ENCODE measurements at places on chromosomes 16 and 17.

DNA sequence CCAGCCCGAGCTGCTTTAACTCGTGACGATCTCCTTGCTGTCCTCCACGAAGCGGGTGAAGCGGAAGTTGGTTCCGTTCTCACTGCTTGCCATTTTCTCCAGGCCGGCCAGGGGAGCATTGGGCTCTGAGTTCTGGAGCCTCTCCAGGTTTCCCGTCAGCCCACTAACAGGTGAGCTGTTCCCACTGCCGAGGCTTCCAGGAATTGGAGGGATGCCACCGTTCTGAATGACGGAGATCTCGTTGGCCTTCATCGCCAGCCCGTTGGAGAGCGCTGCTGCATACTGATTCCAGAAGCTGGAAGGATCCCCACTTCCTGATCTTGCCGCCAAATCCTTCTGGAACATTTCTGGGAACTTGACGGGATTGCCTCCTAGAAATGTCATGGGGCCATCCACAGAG is 14.0 kb downstream of the SALL1 start:
- no peak for DNase-seq

DNA sequence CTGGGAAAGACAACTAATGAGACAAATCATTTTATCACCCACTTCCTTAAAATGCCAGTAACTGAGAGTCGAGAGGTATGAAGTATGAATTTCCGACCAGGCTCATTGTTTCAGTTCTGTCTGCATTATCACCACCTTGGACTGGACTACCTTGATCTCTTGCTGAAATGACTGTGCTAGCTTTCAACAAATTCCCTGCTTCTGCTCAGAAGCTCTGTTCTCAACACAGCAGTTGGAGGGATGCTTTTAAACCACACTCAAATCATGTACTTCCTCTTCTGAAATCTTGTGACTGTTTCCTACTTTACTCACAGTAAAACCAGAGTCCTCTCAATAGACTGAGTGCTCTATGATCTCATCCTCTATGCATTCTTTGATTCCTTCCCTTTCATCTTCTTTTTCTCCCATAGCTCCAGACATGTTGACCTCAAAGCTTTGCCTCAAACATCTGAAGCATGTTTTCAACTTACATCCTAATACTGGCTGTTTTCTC is 195.8 kb downstream of the KCNJ2 start:
- DNase-seq = peak; percentile 71

- no peak for DNase-seq
These were observed 156.3 kb downstream of the MSI2 start for GRCh38 chr17:57412520-57413096.

- no peak for DNase-seq
These were observed 4.4 kb downstream of the LITAF start for GRCh38 chr16:11582157-11582814.

DNA sequence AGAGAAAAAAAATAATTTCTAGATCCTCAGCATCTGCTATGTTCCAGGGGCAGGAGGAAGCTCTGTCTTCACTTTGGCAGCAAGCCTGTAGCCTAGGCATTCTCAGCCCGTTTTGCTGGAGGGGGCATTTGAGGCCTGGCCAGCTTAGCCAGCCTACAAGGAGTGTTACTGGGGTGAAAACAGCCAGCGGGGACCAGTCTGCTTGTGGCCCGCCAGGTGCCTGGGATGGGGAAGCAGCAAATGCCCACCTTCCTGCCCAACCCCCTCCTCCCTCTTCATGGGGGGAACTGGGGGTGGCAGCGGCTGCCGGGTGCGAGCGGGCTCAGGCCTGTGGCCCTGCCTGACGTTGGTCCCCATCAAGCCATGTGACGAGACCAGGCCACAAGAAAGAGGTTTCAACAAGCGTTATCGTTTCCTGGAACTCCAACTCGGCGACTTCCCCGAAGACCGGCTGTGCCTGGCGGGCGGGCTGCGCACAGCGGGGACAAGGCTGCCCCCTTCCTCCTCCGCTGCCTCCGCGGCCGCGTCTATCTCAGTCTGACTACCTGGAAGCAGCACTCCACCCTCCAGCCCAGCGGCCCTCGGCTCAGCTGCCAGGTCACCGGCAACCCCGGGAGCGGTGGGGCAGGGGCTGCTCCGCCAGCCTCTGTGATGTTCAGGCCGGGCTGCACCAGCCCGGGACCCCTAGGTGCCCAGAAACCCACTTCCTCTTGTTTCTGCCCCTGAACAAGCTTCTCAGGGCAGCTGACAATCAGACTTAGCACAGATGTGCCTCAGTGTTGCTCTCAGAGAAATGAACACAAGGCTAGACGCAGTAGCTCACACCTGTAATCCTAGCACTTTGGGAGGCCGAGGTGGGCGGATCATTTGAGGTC is 22.9 kb downstream of the SOCS1 start:
- no peak for DNase-seq

GRCh38 chr17:12928736-12929135 is 89.1 kb downstream of the ELAC2 start:
- DNase-seq = peak; percentile 24

GRCh38 chr17:67994817-67995569 is 1.3 kb downstream of the C17orf58 start:
- peak; percentile 86 for DNase-seq

DNA sequence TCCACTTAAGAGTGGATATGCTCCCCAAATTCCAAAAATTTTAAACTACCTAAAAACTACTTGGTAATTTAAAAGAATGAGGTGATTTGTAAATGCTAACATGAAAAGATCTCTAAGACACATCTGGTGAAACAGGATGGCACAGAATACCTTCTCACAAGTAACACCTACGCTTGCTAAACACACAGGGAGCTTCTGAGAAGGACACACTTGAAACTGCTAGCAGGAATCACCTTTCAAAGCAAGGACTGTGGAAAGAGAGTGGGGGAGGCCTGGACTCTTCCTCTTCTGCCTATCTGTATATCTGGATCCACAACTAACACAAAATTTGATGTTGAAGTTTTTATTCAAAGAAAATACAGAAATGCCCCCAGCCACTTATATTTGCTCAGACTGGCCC is 52.4 kb downstream of the CYTH1 start:
- no peak for DNase-seq

DNA sequence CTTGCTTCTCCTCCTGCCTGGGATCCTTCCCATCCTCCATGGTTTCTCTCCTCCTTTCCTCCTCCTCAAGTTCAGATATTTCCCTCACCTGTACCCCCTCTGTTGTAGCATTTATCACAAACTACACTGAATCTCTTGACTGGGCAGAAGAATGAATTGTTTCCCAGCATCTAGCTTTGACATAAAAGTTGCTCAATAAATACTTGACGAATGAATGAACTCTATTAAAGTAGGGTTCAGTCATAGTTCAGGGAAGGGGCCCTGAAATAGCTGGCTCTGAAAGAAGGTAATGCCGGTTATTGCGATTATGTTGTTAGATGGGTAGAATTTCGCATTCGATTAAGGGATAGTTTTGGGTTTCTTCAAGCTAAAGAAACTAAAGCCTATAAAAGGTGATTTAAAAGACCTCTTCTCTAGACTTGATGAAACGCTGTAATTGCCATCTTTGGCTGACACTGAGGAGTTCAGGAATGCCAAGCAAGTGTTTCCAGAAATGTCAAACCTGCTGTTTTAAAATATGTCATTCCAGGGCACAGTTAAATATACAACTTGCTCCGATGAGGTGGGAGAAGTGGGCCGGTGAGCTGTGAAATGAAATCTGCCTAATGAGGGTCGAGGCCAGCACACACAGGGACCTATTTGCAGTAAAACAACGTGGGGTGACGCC is 1.0 kb upstream of the CPD start:
- DNase-seq = no peak

GRCh38 chr17:72365857-72366414 is 245.1 kb downstream of the SOX9 start:
- no peak for DNase-seq

GRCh38 chr16:54174750-54175149 is 111.8 kb downstream of the IRX3 start:
- DNase-seq = no peak

GRCh38 chr17:78759203-78759968 is 22.7 kb downstream of the CYTH1 start:
- DNase-seq = no peak

DNA sequence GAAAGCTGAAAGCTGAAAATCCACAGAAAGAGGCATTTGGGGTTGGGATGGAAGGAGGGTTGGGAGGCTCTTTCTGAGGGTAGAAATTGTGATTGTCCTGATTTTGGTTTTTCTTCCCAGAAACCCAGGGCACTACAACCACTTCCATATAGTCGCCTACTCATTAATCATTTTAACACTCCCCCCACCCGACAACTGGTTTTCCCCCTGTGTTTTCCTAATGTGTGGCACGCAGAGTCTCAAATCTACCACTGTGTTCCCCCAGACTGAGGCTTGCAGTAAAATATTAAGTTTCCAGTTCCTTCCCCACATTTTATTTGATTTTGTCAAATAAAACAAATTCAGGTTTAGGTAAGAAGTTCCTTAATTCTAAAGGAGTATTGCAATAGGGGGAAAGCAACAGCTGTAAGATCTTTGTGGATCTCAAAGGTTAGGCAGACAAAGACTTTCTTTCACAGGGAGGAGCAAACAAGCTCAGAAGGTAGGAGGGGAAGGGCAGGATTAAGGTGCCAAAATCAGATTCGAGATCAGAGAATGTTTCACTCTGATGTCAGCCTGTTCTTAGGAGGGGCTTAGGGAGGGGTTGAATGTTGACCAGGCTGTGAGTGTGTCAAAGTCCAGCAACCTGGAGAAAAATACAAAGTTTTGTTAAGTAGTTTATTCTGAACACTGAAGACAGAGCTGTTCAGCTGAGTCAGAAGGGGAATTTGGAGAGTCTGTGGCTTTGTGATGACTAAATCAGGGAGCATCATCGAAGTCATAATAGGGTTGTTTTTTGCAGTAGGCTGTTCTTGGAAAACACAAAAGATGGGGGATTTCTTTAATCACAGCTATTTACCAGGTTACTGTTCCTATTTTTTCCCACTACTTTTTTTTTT is 3.6 kb downstream of the ZNF267 start:
- peak; percentile 94 for DNase-seq

- DNase-seq = no peak
These were observed 207.1 kb downstream of the ZFHX3 start for GRCh38 chr16:72840631-72841381.

DNA sequence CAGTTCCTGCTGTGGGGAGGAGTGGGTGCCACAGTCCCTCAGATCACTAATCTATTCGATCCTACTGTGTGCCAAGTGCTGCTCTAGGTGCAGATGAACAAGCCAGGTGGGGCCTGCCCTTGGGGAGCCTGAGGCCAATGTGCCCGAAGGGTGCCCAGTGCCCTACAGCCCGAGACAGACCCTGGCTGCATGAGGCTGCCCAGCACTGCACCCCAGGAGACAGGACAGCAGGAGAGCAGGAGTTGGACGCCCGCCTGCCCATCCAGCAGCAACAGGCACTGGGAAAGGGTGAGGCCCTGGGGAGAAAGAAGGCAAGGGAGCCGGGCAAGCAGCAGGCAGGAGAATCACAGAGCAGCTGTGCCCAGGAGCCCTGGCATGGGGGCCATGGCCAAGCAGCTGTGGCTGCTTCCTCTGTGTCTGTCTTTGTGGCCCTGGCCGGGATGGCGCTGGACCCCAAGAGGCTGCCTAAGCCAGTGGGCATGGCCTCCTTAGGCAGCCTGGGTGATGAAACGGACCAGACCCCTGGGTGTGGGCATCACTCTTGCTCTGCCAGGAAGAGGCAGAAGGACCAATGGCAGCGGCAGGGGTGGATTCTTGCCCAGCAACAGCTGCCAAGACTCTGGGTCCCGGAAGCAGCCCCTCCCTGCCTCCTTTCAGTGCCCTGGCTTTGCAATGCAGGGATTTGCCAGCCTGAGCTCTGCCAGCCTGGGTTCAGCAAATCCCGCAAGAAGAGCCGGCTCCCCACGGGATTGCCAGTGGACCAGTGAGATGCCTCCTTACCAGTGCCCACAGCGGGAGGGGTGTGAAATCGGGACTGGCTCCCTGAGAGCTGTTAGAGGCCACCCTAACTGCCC is 179.6 kb upstream of the TNRC6C start:
- DNase-seq = no peak

DNA sequence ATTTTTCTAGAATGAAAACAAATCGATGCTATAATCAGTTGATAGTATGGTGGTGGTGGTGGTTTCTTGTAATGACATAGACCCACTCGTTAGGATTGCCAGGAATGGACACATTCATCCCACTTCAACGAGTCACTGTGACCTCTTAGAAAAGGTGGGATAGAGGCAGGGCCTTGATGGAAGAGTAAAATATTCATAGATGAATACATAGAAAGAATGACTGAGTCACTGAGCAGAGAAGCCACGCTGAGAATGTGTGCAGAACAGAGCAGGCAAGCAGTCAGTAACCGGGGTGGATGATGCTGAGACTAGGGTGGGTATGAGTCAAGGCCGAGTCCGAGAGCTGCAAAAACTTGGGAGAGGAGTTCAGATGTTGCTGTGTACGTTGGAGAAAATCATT is 129.9 kb downstream of the PITPNC1 start:
- DNase-seq = peak; percentile 92

GRCh38 chr16:13521356-13521755 is 398.6 kb upstream of the ERCC4 start:
- DNase-seq = no peak

GRCh38 chr16:88719267-88719932 is 13.1 kb downstream of the CTU2 start:
- no peak for DNase-seq

- no peak for DNase-seq
These were observed 63.3 kb upstream of the IRX5 start for GRCh38 chr16:54867302-54867832.

DNA sequence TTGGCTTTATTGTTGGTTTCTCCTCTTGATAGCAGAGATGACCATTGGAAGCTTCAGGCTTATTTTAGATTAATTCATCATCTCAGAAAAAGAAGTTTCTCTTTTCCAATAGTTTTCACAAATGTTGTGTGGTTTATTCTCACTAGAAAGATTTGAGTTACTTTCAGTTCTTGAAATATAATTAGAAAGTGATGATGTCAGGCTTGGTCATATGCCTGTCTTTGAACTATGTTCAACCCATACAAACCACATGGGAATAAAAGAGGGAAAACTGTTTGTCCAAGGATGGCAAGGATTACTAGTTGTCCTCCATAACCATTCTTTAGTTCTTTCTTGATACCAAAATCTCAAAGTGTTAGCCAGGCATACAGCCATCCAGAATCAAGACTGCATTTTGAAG is 3.7 kb upstream of the HS3ST2 start:
- no peak for DNase-seq

- no peak for DNase-seq
These were observed 31.4 kb downstream of the CACNA1H start for GRCh38 chr16:1184156-1184868.

- no peak for DNase-seq
These were observed 5.7 kb upstream of the CISD3 start for GRCh38 chr17:38724337-38724988.

- no peak for DNase-seq
These were observed 23.8 kb upstream of the KCNJ12 start for GRCh38 chr17:21352221-21352980.

- no peak for DNase-seq
These were observed 17.4 kb downstream of the RNF213 start for GRCh38 chr17:80277751-80278671.

GRCh38 chr16:48269011-48269410 is 21.7 kb upstream of the ABCC11 start:
- no peak for DNase-seq

DNA sequence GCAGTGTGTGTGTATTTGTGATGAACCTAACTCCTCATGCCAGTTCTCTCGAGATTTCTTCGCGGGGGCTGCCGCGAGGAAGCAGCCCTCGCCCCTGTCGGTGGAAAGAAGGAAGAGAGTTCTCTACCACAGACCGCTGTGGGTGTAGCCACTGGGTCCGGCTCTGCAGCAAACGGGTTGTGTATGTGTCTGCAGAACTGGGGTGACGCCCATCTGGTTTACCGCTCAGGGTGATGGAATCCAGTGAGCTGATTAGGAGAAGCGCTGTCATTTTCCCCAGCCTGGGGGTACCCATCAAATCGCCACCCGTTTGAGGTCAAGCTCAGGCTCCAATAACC is 7.7 kb downstream of the CORO6 start:
- peak; percentile 35 for DNase-seq

- DNase-seq = peak; percentile 69
These were observed 76.9 kb downstream of the CYB561 start for GRCh38 chr17:63369233-63369632.

Measured in ELR (cell line).